NCI-H1694 (cell line): ENCODE measurements at places on chromosomes 5 and 9.

DNA sequence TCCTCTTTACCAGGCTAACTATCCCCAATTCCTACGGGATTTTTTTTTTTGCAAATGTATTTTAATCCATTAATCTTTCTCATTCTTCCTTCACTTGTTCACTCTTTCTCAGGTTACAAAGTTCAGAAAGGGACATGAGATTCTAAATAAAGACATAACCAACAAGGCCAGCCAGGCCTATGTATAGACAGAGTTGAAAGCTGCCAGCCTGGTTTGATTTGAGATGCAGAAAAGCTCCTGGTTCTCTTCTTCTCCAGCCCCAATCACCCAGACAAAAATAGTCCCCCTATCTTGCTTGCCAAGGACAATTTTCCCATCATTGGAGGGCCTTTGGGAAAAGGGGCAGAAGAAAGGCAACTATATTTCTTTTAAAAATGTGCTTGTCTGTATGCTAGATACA lies 398.8 kb downstream of the NFIB start:
- DNase-seq = no peak

- no peak for DNase-seq
Observed at GRCh38 chr5:55923865-55924500, 70.8 kb downstream of the IL6ST start.

GRCh38 chr5:101047181-101047580 lies 144.1 kb upstream of the ST8SIA4 start:
- DNase-seq = no peak

- no peak for DNase-seq
Observed at GRCh38 chr9:127175764-127176163, 53.3 kb upstream of the ANGPTL2 start.

DNA sequence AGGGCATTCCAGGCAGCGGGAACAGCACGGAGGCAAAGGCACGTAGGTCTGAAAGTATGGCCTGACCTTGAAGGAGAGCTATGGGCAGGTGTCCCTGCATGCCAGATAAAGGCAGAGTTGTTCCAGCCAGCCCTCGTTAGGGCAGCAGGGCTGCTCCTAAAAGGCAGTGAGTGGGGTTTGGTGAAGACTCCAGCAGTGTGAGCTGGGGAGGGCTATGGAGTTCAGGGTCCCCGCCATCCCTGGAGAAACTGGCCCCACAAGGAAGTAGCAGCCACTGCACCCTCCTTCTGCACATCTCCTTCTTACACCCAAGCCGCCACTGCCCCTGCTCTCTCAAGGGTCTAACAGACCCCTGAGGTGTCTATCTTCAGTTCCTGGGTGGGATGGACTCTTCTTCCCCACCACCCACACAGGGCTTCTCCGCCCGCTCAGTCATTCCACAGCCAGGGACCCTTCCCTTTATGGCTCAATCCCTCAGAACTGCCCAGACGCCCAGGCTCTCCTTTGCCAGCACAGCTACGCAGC lies 1.4 kb downstream of the AKNA start:
- no peak for DNase-seq

DNA sequence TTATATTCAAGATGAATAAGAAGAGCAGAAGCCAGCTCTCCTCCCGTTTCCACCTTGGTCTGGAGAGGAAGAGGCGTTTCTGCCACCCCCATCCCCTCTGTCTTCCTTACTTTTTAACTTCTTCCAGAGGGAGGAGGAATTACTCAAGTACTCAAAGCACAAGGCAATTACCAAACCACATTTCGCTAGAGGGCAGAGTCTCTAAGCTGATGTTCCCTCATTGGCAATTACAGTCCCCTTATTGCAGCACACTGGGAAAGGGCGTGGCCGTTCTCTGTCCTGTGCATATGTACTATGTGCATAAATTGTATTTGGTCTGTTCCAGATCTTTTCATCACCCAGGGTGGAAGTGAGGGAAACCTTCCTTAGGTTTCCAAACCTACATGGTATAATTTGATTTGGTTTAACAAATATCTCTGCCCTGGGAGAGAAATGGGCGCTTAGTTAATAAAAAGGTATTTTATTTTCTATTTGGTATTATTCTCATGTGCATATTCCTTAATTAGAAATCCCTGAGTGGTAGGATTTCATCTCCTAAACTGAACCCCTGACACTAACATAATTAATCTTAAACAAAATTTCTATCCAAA lies 29.8 kb upstream of the ALDOB start:
- DNase-seq = peak; percentile 31

GRCh38 chr5:167658889-167659288 lies 632.6 kb upstream of the WWC1 start:
- DNase-seq = no peak

DNA sequence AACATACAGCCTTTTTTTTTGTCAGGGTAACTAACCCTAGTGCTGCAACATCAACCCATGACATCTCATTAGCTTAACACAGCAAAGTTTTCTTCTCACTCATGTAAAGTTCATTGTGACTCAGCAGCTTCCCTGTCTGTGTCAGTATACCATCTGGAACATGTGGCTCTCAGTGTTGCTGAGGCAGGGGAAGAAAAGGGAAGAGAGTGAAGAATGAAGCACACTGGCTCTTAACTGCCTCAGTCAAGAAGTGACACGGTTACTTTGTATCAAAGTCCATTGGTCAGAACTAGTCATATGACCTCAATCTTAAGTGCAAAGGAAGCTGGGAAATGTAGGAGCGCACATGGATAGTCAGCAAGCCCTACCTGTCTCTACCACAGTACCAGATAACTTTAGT lies 185.0 kb upstream of the ELL2 start:
- DNase-seq = no peak

GRCh38 chr5:68533571-68534084 lies 318.1 kb downstream of the PIK3R1 start:
- no peak for DNase-seq

DNA sequence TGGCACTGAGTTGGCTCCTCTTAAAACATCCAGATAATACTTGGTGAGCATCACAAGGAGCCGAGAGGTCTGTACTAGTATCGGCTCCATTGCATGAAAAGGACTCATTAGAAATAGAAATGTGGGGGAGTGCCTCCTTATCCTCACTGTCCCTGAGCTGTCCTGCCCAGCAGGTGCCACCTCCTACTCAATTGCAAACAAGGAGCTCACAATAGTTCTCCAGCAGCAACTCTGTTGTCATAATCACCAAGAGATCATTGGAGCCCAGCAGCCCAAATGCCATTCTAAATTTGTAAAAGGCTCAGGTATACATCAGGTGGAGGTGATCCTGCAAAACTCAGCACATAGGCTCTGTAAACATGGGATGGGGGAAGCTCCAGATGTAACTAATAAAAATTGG lies 99.1 kb downstream of the PLK2 start:
- DNase-seq = no peak

DNA sequence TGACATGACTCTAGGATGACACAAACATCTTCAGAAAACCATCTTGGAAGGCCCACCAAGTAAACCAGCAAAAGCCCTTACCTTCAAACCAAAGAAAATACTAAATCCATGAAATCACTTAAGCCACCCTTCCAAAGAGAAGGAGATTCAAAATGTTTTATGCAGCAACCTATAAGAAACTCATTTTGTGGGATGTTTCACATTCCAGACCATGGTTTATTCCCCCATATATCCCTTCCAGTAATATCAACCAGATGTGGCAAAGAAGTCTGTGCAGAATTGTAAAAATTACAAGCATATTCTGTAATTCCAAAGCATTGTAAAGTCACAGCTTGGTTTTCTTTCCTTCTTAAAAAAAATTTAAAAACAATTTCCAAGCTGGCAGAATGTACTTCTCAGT lies 117.4 kb downstream of the SLIT3 start:
- DNase-seq = no peak

DNA sequence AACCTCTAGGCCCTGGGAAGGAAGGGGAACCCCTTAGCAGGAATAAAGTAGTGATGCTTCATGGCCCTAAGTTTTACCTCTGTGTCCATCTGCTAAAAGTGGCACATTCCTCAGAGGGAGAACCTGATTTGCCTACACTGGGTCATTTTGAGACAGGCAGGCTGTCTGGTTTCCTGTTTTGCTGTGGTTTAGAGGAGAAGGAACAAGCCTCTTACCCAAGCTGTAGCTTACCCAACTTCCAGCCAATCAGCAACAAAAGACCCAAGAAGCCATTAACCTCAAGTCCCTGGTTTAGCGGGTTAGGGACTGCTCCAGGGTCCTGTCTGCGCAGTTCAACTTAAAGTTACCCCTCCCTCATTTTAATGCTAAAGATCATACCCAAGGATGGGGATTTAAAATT lies 411.0 kb downstream of the MAT2B start:
- DNase-seq = no peak

- no peak for DNase-seq
Observed at GRCh38 chr5:25573691-25574090, 928.9 kb upstream of the CDH10 start.

DNA sequence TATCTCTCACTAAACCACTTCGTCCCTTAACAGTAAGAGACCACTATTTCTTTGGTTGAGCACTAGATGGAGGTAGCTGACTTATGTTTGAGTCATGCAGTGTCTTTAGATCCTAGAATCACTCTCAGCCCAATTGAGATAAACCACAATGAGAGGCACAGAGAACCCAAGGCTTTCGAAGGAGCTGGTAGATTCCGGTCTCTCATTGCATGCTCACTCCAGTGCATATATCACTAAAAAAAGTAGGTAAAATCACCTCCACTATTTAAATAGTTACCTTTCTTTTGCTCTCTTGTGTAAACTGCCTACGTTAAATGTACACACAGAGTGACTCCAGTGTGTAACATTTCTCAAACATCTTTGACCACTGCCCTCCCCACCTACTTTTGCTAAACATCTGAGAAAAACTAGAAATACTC lies 27.6 kb downstream of the ACTL7A start:
- DNase-seq = no peak

DNA sequence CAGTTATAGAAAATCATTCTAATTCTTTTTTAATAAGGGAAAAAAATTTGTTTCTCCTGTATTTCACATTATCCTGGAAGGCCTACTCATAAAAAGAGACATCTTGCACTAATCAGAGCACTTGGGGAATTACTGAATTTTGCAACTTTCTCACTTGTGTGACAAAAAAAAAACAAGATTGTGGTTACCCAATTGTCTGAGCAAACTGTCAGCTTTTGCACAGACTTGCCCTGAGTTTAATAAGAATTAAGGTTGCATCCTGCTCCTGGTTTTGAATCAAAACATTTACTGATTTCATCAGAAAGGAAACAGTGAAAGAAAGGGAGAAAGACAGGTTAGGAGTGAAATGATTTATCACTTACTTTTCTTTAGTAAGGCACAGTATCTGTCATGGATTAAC lies 10.6 kb upstream of the SH3RF2 start:
- DNase-seq = no peak
